Uterus (tissue), 4 donors: ENCODE measurements at places on chromosomes 12 and 14.

GRCh38 chr14:59582161-59582560 is 5.5 kb upstream of the CCDC175 start:
- DNase-seq = no peak

DNA sequence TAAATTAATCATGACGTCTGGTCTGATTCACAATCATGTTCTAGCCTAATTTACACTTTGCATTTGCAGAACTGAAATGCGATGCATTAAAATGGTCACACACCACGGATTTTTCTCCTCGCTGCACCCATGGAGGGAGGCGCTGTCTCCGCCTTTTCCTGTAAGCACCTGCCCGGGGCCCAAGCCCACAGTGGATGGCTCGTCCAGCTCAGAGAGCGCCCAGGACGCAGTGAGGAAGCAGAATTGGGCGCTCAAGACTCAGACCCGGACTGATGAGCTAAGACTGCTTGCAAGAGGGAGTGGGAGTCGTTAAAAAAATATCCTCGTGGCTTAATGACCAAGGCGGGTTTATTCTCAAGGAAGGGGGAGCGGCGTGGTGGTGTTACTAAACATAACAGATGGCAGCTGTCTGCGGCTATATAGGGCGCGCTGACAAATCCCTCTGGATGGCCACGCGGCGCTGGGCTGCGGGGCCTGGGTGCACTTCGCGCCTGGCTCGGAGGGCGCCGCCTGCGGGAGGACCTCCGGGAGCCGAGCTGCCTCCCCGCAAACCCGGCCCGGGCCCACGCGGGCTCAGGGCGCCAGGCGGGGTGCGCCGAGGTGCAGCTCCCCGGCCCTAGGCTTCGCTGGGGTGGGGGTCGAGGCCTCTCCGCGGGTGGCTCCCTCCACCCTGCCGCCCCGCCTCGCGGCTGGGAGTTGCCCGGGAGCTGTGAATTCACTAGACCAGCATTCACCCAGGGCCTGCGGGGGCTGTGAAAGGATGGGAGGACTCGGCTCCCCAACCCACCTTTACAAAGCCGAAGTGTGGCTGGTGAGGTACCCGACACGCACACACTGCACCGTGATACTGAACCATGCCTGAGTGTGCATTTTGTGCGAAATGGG is 78.7 kb downstream of the PPM1A start:
- no peak for DNase-seq

DNA sequence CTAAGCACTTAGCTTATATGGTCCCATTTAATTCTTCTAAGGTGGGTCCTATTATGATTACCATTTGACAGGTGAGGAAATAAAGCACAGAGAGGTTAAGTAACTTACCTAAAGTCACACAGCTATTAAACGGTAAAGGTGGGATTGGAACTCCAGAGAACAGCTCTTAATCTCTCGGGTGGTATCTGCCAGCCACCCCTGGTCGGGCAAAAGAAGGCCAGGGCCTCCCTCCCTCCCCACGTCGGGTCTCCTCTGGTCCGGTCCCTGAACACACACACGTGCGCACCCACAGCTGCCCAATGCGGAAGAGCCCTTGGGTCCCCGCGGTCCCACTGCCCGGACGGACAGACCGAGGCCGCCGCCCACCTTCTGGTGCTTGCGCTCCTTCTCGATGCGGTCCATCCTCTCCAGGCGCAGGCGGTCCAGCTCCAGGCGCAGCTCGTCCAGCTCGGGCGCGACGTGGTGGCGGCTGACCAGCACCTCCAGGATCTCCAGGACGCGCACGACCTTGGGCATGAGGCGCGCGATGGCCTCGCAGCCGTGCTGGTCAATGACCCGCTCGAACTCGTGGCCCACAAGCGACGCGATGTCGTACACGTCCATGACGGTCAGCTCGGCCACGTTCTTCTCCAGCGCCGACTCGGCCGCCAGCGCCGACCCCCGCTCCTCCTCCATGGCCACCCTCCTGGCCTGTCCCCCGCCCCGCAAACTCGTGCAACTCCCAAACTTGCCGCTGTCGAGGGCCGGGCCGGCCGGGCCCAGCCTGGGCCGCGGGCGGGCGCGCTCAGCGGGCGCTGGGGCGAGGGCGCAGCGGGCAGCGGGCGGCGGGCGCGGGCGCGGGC is 490 bp downstream of the RILPL1 start:
- DNase-seq = peak; percentile 44

GRCh38 chr12:96233939-96234461 is 39.8 kb downstream of the ELK3 start:
- DNase-seq = peak; percentile 98

DNA sequence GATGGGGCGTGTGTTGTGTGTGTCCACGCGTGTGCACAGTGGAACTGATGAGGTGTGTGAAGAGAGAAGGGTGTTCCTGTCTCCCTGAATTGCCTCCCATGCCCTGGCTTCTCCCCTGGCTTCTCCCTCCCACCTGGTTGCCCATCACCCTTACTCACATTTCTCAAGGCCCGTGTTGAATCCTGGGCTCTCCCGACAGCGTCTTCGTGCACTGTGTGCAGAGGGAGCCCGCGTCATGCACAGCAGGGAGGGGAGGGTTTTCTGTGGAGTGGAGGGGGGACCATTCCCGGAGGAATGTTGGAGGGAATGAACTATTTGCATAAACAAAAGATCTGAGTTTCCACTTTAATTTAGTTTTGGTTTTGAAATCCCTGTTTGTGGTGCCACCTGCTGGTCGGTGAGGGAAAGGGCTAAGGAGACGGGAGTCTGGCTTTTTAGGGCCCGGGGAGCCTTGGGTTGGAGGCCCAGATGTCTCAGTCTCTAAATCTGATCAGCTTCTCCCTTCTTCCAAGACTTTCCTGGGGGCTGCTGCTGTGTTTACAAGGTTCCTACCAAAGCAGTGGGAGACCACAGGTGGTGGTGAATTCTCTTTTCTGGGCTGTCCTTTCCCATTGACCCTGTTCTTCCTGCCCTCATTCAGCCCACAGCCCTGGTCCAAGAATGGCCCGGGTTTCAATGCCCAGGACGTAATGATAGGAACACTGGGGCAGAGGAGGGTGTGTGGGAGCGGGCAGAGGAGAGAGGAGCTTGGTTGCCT is at the start of gene C1R:
C1R (minus strand) TSS at position 217 of the 757 bp plus-strand sequence; CDS start at position 160, 57 bp downstream.
- DNase-seq = peak; percentile 91

GRCh38 chr14:55434805-55435174 is 5.6 kb downstream of the TBPL2 start:
- DNase-seq = no peak
